ENCODE measurements at places on chromosomes 4 and X.
A peak's percentile ranks its signal among the peaks of the same experiment; 100 is the strongest.

- DNase-seq: no peak
Measured at GRCh38 chr4:19002170-19002569, 980.6 kb upstream of the LCORL start.

DNA sequence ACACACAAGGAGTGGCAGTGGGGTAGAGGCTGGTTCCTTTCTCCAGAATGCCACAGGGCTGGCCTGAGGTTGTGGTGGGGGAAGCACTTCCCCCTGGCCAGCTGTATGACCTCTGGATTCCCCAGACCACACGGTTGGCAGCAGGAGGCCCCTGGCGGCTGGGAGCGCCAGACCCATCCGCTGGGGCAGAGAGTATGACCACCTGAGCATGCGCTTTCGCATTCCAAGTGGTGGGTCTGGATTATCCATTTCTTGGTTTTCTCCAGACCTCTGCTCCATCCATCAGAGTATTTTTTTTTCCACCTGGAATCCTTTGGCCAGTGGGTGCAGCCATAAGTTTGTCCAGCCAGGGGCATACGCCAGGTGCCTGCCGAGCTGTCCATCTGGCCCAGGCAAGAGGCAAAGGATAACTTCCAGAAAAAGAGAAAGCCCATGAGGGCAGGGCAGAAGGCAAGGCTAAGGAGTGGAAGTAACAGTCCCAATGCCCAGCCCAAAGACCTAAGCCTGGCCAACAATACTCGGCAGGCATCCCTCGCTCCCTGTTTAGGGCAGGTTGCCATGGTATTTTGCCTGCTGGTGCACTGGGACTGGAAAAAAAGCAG, 39.3 kb downstream of the NHSL2 start:
- peak; percentile 50 for DNase-seq

- DNase-seq: no peak
Measured at GRCh38 chr4:20292739-20293138, 41.0 kb downstream of the SLIT2 start.

GRCh38 chr4:96766359-96766758, 926.5 kb downstream of the PDHA2 start:
- DNase-seq: no peak

DNA sequence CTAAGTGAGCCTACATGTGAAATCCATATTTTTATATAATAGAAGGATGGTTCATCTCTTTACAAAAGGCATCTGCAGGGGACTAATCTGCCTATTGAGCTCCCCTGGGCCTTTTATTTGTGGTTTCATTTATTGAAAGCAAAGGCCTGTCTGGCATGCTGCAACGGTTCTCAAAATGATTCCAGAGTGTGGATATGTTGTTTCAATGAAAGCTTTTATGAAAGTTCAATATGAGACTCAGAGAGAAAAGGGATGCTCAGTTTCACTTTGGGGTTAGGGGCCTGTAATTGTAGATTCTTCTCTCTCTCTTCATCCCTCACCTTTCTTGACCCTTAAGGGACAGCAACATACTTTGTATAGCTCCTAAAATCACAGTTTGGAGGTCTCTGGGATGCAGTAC, 204.2 kb upstream of the CASK start:
- no peak for DNase-seq

DNA sequence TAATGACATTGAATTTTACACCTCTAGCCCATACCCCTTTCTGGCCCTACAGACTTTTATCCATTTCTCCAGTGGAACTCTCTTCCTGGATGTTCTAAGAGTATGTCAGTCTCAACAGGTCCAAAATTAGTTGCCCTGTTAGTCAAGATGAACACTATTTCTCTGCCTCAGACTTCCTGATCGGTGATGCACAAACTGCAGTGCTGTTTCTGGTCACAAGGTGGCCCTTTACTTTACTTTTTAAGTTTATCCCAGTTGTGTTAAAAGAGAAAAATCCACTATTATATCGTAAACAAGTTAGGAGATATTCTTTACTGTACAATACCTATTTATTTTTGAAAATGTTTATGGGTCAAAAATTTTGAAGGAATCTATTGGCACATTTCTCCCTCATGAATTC, 13.1 kb downstream of the TCEAL7 start:
- DNase-seq: peak; percentile 60

DNA sequence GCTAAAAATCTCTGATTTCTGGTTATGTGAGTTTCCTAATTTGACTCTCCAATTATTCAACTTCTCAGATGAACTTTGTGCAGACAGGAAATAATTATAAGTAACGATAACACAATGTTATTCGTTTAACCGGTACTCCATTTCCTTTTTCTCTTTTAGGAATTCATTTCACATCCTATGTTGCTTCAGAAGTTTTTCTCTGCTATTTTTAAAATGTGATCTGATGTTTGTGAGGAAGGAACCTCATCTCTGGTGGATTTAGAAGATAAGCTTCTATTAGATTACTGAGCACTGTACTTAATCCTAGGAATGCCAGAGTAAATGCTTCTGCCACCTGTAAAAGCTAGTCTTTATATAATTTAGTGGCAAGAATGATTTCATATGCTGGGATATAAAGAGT, 116.0 kb upstream of the ETNPPL start:
- DNase-seq: no peak

DNA sequence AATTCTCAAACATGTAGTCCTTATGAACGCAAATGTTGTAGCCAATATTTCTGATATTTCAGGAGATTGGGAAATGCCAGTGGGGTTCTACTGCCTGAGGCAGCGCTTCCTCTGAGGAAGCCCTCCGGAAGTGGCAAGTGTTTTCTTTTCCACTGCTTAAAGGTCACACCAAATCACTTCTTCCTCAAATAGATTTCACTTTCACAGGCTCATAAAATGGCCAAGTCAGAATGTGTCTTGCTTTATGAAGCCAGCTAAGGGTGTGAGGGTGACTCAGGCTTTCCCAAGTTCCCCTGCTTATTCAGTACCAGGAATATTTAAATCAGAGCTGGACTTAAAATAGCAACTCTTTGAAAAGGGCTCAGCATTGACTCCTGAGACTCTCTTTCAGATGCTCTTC, 514.2 kb upstream of the DIPK2B start:
- peak; percentile 3 for DNase-seq

GRCh38 chr4:78552389-78553042, 946 bp downstream of the ANXA3 start:
- DNase-seq: no peak

Measured in muscle of back (tissue), 13 donors.